ENCODE measurements at places on chromosomes 12 and 14.

DNA sequence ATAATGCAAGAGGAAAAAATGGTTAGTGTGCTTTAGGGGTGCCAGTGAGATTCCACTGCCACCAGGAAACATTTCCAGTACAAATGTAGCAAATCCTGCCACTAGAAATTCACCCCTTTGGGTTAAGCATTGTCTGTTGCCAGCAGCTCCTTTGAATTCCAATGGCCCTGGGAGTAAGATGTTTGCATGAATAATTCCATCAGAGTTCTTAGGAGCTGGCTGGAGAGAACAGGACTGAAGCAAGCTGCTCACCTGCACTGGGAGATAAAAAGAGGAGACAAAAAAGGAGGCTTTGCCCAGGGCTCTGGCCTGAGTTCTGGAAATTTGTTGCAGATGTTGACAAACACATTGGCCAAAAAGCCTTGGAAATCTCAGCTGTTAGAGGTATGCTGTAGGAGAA lies 57.6 kb downstream of the HSPB8 start:
- DNase-seq, result no peak

GRCh38 chr12:102462795-102463465 lies 17.4 kb downstream of the IGF1 start:
- no peak for DNase-seq

DNA sequence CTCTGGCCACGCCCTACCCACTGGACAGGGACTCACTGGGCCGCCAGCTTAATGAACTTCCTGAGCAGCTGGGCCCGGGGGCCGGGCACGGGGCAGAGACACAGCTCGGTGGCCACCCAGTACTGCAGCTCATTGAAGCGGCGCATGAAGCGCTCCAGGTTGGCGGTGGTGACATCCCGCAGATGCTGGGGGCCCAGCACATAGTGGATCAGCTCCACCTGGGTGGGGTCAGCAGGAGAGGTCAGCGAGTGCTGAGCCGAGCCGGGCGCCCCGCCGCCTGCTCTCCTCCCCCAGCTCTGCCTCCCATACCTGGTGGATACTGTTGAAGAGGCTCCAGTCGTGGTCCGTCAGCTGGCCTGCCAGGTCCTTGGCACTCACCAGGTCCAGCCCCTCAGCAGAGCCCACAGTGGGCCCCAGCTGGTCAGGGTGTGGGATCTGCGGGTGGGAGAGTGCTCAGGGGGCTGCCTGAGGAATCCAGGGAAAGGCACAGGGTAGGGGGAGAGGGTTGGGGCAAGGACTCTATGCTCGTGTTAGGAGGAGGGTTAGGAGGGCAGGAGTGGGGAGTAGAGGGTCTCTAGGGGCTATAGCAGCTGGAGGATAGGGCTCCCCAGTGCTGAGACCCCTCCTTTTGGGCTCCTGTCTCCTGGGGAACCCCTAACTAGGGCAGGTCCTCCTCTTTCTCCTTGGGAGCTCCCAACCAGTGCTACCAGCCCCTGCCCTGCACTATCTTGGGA lies 15.5 kb upstream of the ENDOU start:
- DNase-seq, result no peak

DNA sequence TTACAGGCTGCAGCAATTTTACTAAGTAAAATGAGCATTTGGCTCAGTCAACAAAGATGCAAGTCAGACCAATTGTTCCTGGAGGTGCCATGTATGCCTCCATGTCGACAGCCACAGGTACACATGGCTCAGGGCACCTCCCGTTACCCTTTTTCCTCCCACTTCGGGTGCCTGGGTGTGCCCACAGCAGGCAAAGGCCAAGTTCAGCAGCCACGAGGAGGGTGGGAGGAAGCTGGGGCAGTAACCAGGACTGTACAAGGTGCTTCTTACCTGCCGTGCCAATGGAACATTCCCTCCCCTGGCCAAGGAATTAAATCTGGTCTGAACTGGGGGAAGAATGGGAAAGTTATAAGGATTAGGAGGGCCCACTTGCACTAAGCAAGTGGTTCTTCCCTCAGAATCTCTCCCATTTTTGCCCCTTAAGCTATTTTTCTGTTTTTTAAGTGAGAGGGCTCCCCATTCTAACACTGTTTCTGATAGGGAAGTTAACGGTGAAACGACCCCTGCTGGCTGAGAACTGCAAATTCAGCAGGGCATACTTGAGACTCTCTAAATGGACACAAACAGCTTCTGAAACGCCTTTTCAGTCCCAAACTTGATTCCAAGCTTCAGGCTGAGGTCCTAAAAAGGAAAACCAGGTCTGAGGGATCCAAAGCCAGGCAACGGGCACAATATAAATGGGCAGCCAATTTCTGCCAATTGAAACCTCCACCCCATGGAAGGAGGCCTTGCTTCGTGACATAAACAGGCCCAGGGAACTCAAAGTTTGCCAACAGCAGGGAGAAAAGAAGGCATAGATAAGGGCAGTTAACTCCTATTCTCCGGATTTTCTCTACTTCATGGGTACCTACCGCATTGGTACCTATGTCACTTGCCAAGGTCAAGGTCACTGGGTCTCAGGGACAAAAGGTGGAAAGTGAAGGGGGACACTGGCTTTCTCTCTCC lies 24.8 kb downstream of the CLECL1 start:
- peak; percentile 66 for DNase-seq

Measured in testis (tissue), 5 donors.